Activated T-helper 2 cell treated with anti-CD3 and anti-CD28 coated beads, Interferon-gamma antibody, Interleukin-2, Interleukin-4, amounts not matched to agents 10 μg/mL and 5 μg/mL and 100 μg/mL, durations not matched to agents 14 hours and 24 hours and 36 hours (primary cell): ENCODE measurements at places on chromosomes 7 and 10. TPM values are rescaled to one million over a fixed set of nuclear protein-coding genes. Genes with fewer than 3 reads are reported as not detected.

DNA sequence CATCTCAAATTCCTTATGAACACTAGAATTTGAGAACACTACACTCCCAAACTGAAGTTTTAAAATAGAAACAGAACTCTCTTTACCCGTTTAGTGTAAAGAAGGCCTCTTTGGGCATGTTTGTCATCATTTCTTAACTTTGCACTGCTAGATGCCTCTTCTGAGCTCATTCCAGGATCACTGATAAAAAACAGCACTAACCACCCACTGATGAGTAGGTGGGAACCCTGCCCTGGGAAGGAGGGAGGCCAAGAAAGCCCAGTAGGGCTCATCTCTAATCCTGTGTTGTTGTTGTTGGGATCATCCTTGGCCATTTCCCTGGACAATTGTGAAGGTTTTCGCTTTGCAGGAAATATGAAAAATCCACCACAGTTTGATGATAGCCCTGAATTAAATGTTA, 68.2 kb downstream of the CUBN start:
- DNase-seq, result no peak
- no peaks in the 10 kb centered on the region for H3K36me3 ChIP-seq
- H3K27ac ChIP-seq, result no peak overlapping the region

- peaks cover 2% of the 10 kb centered on the region for H3K27me3 ChIP-seq
- no peak for DNase-seq
- no peaks in the 10 kb centered on the region for H3K4me1 ChIP-seq
- H3K4me3 ChIP-seq, result no peak overlapping the region
Measured at GRCh38 chr10:15265558-15265957, 97.1 kb upstream of the NMT2 start.

DNA sequence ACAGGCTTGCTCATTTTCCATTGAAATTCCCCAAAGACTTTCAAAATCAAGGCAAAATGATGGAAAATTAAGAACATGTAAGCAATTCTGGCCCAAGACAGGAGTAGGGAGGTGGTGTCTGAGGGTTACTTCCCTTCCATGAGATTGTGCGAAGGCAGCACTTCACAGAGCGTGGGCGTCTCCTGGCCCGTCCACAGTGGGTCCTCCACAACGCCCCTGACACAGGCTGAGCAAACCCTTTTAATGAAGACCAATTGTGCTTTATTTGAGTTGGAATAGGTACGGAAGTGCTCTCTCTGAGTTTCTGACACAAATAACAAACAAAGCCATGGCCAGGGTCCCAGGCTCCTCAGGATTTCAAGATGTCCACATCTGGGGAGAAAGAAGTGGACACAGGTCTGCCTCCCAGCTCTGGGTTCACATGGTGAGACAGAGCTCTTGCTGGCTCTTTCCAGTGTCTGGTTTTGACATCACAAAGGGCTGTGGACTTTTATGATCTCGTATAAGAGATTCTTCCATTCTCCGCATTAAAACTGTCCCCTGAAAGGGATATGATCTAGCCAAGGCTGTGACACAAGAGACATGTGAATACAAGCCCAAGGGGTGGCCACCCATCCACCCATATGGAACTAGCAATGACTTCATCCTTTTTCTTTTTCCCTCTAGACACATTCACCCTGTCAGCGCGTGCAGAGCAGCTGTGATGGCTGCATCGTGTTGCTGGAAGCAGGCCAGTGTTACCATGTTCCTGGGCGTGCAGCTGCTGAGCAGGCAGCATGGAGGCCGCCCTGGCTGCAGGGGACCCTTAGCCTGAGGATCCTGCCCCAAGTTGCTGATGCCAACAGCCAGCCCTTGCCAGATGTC, 145.6 kb downstream of the ADAM12 start:
- no peak overlapping the region for H3K27ac ChIP-seq
- no peaks in the 10 kb centered on the region for H3K36me3 ChIP-seq
- no peak overlapping the region for H3K4me3 ChIP-seq
- no peaks in the 10 kb centered on the region for H3K4me1 ChIP-seq
- no peaks in the 10 kb centered on the region for H3K27me3 ChIP-seq

GRCh38 chr7:14821757-14822480, 80.6 kb downstream of the DGKB start:
- H3K27ac ChIP-seq, result no peak overlapping the region
- no peaks in the 10 kb centered on the region for H3K4me1 ChIP-seq
- no peaks in the 10 kb centered on the region for H3K36me3 ChIP-seq
- no peak for DNase-seq
- no peaks in the 10 kb centered on the region for H3K27me3 ChIP-seq

DNA sequence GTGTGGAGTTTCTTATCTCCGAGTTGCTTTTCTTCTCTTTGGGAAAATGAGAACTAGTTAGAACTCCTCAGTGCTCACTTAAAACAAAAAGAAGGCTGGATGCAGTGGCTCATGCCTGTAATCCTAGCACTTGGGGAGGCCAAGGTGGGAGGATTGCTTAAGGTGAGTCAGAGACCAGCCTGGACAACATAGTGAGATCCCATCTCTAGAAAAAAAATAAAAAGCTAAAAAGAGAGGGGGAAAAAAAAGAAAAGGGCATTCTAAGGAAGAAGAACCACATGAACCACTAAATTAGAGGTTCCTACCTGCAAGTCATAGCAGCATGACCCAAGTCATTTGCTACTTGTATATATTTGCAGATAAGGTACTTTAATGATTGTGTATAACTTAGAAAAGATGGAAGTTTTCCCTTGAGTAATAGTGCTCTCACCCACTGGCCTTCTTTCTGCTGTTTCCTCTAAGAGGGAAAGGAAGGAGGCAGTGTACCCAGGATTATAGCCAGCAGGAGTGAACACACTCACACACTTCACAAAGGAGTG, 87.8 kb downstream of the CCDC71L start:
- peaks cover 11% of the 10 kb centered on the region for H3K4me1 ChIP-seq
- H3K4me3 ChIP-seq, result no peak overlapping the region
- H3K27ac ChIP-seq, result no peak overlapping the region
- H3K27me3 ChIP-seq, result peaks cover 7% of the 10 kb centered on the region

DNA sequence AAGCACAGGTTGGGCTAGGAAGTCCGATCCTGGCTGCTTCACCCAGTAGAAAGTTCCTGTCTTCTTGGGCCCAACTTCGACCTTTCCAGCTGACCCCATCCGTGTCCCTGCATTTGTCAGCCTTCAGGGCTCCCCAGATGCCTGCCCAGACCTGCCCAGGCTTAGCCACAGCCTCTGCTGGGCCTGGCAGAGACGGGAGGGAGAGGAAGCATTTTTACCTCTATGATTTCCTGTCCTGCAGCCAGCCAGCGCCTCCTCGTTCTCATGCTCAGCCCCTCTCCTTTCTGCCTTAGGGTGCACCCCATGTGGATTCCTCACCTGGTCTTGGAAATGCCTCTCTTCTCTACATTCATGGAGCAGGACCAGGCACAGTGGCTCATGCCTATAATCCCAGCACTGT, 3.7 kb downstream of the METTL27 start:
- peaks cover under 1% of the 10 kb centered on the region for H3K27me3 ChIP-seq
- no peak overlapping the region for H3K4me3 ChIP-seq
- no peak for DNase-seq
- no peaks in the 10 kb centered on the region for H3K36me3 ChIP-seq

GLUD1 gene
- total RNA-seq, result 105 and 109 TPM in 2 replicates
